Left hindlimb (tissue), 1 donor: ENCODE measurements at places on chromosomes 2 and 18.

GRCh38 chr2:149902081-149902480 lies 314.5 kb upstream of the MMADHC start:
- peak; percentile 69 for DNase-seq

- no peak for DNase-seq
These were observed 313.4 kb downstream of the LPIN1 start for GRCh38 chr2:12059616-12060441.

DNA sequence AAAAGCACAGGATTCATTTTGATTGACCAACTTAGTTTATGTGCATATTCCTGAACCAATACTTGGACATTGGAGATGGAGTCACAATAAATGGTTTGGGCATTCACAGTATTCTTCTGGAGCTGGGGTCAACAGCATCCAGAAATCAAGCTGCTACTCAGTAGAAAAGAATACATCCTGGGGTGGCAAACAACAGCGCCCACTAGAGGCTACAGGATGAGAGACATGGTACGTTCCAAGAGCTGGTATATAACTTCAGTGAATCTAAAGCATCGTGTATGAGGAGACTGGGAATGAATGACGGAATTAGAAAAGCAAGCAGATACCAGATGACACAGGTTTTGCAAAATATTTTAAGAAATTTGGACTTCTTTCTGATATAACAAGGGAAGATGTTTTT lies 142.9 kb upstream of the FIGN start:
- DNase-seq: no peak

- DNase-seq: no peak
These were observed 1349.2 kb downstream of the DSC3 start for GRCh38 chr18:29693334-29693733.

DNA sequence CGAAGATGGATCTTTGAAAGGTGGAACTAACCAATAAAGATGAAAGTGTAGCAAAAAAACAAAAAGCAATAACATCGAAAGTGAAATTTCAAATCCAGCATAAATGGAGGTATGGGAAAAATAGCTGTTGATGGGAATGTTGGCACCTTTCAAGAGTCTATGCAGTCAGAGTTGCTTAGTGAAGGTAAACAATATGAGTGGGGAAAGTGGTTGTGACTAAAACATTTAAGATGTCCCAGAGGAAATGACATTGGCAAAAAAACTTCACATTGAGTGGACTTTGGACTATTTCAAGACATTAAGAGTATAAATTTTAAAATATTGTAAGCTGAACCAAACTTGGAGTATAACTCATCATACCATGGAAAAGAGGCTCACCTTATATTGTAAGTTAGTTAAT lies 17.7 kb downstream of the ETAA1 start:
- DNase-seq: no peak

- no peak for DNase-seq
These were observed 88.4 kb downstream of the METTL4 start for GRCh38 chr18:2482706-2483475.

DNA sequence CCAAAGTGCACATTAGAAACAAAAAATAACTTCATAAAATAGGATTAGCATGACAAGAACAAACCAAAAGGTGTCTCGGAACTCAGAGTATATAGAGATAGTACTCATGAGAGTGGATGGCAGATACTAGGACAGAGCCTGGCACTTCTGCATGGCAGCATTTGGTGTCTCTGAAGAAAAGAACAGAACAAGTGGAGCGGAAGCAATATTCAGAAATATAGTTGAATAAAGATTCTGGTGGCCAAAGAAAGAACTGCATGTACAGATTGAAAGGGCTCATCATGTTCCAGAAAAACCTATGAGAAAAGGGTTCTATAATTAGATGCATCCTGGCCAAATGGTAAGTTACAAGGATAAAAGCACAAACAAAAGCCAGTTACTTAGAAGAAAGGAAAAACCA lies 90.9 kb downstream of the CCDC138 start:
- DNase-seq: no peak

DNA sequence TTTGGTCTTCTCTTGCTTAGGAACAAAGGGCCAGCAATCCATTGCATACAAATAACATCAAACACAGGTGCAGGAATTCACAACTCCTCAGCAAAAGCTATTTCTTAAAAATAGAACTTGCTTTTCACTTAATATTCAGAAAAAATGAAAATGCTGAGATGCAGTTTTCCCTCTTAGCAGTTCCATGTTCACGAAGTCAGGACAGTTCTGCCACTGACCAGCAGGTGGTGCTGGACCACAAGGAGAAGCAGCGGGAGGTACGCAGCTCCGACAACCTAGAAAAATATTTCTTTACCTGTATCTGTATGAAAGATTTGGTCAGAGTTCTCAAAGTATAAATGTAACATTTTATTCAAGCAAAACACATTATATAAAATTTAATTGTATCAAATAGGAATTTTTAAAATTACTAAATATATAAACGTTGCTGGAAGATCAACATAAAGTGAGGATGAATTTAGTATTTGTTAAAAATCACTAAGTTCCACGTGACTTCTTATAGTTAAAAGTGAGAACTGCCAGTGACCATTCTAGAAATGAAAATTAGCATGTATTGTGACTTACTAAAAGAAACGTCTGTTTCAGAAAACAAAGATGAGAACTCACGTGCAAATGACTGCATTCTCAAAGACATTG lies 48.8 kb downstream of the ADNP2 start:
- peak; percentile 51 for DNase-seq

- no peak for DNase-seq
These were observed 3.3 kb upstream of the ABCA12 start for GRCh38 chr2:215141706-215142105.

DNA sequence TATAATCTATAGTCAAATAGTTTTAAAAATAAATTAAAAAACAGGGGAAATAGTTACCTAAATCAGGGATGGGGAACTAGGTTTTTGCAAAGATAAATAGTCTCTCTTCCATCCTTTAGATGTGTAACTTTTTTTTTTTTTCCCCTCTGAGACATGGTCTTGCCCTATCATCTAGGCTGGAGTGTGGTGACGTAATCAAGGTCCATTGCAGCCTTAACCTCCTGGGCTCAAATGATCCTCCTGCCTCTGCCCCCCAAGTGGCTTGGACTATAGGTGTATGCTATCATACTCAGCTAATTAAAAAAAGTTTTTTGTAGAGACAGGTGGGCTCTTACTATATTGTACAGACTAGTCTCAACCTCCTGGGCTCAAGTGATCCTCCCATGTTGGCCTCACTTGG lies 316.5 kb downstream of the CCDC85A start:
- DNase-seq: no peak
